ENCODE measurements at places on chromosomes 6 and 20.

DNA sequence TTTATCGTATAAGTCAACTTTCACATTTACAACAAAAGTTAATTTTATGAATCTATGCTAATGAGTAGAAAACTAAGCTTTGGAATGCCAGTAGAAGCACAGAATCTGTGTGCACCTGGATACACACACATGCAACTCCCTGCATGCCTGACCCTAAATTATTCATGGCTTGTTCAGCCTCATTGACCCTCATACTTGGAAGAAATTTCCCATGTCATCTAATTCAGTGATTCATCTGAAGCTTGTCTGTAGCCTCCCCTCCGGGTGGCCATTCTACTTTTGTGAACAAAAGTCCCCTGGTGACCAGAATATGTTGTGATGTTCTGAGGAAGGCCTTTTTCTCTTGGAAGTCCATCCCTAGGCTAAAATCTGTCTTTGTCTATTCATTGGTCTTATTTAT lies 1078.4 kb downstream of the KIF16B start:
- no peak for DNase-seq

DNA sequence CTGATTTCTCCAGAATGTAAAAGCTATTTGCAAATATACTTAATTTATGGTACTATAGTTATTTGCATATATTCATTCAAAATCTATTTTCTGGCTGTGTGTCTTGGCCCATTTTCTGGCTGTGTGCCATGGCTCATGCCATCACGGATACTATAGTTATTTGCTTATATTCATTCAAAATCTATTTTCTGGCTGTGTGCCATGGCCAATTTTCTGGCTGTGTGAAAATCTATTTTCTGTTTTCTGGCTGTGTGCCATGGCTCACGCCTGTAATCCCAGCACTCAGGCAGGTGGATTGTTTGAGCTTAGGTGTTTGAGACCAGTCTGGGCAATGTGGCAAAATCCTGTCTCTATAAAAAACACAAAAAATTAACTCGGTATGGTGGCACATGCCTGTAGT lies 28.9 kb upstream of the RIPK1 start:
- no peak for DNase-seq

DNA sequence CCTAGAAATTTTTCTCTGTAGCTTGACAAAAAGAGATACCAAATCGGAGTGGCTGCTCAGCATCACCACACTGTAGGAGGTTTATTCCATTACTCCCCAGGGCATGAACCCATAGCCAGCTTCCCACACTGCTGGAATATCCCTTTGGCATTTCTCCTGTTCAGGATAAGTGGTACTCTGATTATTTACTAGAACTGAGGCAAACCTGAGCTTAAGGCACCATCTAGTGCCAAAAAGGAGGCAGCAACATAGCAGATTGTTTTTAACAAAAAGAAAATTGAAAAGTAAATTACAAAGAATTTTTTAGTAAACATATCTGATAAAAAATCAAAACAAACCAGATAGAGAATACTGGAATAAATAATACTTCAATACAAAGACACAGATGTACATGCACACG lies 181.7 kb downstream of the WDR27 start:
- no peak for DNase-seq

DNA sequence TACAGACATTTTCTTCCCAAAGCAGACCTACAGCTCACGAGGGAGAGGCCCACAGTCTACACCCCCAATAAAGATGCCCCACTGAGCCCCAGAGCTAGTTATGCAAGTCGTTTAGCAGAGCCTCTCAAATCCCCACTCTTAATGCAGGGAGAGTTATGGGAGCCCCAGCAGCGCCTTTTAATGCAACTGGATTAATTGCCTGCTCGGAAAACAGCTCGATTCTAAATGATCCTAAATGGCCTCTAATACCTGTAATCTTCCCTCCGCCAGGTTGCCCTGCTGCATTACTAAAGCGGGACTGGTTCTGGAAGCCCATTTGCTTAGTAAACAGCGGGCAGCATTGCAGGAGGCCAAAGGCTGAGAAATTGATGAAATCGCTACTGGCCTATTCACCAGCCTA lies 656.9 kb downstream of the PTPRT start:
- no peak for DNase-seq

DNA sequence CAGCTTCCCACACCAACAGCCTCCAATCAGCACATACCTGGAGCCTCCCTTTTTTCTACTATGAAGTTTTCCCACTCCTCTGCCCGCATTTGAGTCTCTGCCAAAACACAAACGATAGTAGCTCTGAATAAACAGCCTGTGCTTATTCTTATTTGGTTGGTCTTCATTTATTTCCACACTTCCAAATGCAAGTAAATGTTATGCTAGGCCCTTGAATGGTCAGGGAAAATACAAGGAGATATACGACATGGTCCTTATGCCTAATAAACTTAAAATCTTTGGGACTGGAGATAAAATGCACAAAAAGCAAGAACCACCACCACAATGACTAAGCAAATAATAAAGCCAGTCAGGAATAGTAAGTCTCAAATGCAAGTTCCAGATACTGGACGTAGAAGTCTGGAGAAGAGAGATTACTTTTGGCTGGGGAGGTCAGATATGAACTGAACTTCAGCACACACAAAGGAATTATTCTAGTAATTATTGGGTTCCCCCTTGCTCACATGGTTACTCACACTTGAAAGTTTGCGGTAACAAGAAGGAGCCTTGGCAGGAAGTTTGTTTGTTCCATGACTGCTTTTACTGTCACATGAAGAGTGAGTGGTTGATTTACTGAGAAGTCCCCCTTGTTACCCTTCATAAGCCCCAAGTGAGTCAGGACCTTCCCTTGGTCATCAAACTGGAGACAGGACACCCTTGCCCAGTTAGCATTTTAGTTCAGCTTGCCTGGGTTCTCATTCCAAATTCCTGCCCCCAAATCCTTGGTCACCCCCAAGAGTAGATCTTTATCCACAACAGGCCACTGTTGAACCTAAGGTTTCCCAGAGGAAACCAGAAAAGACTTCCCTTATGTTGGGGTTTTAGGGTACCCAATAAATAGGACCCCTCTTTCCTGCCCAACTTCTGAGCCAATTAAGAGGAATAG lies 511.2 kb upstream of the JARID2 start:
- no peak for DNase-seq

- no peak for DNase-seq
These were observed 104.6 kb downstream of the HMGCLL1 start for GRCh38 chr6:55474382-55474781.

DNA sequence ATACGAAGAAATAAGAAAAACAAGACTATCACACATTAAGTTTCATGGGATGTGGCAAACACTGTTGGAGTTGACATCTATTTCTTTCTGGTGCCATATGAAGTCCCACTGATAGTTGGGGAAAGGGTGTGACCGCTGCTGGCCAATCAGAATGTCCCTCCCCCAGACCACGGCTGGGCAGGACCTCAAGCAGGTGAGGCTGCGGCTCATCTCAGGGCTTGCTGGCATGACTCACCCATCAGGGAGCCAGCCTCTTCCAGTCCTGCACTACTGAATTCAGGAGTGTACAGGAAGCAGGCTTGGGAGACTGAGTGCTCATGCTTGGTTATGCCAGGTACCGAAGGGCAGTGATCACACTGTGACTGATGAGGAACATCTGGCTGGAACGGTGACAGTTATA lies 18.9 kb downstream of the PREP start:
- no peak for DNase-seq

GRCh38 chr6:105886814-105887544 lies 199.2 kb upstream of the PRDM1 start:
- no peak for DNase-seq

DNA sequence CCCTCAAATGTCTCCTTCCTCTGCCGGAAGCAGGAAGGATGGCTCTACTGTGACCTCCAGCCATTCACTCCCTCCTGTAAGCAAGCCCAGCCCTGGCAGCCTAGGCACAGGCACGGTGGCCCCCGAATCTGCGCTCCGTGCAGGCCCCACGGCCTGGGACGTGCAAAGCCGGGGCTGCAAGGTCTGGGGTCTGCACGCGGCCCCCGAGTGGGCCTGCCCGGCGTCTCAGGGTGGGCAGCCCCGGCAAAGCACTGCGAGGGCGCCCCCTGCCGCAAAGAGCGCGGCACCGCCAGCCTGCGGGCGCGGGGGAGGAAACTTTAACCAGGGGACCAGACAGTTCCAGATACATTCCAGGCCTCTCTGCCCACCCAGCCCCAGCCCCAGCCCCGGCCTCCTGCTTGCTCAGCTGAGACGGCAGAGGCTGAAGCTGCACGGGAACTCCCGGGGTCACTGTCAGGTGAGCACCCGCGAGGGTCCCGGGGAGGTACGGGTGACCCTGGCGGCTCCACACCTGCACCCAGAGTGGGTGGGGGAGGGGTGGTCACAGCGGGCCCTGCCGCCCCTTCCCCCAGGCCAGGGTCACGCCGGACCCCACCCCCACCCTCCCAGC lies 98.8 kb downstream of the ASXL1 start:
- DNase-seq, result no peak

DNA sequence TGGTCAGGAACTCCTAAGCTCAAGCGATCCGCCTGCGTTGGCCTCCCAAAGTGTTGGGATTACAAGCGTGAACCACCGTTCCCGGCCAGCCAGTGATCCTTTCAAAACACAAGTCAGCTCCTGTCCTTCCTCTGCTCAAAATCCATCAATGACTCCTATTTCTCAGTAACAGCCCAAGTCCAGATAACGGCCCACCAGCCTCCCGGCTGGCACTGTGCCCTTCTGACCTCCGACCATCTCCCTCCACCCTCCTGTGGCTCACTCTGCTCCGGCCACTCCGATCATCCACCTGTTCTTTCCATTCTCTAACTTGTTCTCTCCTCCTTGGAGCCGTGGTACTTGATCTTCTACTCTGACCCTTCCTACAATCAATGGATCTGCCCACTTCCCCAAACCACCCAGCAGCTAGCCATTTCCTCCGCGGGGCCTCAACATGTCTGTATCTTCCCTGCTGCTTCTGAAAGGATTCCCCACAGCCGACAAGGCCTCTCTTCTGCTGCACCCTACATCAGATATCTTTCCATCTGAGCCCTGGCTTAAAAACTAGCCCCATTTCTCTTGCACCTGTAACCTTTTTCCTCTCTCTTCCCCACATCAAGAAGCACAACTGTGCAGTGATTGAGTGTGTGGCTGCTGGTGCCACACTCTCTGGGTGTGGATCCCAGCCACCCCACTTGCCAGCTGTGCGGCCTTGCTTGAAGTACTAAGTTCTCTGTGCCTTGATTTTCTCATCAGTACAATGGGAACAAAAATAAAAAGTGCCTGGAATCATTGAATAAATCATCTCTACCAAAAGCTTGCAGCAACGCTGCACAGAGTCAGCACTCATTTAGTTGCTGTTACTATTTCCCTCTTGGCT lies 6.1 kb upstream of the ZMYND8 start:
- DNase-seq, result no peak

DNA sequence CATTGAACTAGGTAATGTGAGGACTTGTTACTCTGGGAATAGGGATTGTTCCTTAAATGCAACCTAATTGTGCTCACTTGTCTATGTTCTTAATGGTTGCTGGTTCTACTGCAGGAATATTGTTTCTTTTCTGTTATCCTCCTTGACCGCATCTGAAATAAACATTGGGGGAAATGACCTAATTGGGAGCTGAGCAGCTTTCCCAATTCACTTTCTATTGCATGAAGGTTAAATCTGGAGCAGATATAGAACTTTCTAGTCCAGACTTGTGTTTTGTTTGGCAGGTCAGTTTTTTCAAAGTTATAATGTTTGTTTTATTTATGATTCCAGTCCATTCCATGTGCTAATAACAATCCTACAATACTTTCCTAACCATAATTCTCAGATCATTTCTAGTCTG lies 981.0 kb upstream of the CITED2 start:
- DNase-seq, result no peak

DNA sequence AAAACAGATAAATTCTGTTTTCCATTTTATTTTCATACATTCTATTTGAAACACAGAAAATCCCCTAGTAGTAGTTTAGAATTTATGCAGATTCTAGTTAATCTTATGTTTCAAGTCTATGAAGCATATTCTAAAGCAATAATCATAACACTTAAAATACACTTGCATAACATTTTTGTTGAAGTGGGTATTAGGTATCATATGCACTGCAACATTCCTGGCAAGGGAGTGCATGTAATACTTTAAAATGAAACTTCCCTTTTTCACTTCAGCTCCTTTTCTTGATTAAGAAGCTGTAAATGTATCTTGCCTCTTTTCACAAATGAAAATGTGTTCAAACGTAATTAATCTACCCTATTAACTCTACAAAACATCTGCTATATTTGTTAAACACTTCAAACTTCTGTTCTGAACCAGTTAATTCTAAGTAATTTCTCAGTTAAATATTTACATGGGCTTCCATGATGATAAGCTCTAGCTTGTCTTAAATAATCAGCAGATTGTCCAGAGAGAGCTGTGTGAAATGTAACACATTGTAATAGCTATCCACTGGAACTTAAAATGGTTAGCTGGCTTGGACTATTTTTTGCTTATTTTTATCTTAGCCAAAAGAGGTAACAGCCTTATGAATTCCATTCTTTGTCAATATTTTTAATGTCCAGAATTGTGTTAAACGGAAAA lies 192.8 kb downstream of the COL19A1 start:
- DNase-seq, result no peak

DNA sequence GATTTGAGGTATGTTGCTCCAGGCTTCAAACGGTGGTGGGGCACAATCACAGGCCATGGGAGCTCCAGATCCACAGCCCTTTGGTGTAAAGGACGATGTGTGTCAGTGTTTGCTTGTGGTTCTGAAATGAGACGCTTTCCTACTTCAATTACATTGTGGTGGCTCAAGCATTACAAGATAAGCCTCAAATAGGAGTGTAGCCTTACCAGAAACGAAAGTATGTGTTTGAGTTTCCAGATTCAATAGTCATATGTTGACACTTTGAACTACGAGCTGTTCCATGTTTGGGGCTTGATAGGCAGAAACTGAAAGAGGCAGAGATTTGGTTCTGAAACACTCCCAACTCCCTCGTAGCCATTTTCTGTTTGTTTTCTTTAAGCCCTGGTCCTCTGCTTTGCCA lies 187.1 kb downstream of the MYLK4 start:
- no peak for DNase-seq

DNA sequence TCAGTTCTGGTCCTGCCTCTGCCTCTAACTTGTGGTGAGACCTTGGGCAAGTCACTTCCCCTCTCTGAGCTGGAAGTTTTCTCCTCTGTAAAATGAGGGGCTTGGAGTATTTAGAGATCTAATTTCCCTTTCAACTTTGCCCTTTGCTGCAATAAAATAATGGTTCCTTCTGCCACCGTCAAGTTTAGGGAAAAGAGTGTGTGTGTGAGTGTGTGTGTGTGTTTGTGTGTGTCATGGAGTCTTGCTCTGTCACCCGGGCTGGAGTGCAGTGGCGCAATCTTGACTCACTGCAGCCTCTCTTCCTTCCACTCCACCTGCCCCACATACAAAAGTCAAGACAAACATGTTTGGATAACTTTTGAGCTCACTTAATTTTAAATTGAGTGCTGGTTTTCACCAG lies 39.2 kb upstream of the PIM1 start:
- no peak for DNase-seq

- DNase-seq, result no peak
These were observed 48.5 kb upstream of the OLIG3 start for GRCh38 chr6:137542713-137543112.

All from stimulated activated CD8-positive, alpha-beta memory T cell treated with anti-CD3 and anti-CD28 coated beads, Interleukin-4, amount 100 ng/mL, for 1 hour (primary cell).